Osteoblast (primary cell): ENCODE measurements at places on chromosomes 7 and 10. TPM values are rescaled to one million over a fixed set of nuclear protein-coding genes. Genes with fewer than 3 reads are reported as not detected.

Gene TUBB8
- not detected in 2 replicates for total RNA-seq

Gene TLX1
- total RNA-seq: not detected in 2 replicates

Gene PCLO
- under 0.01 and 0.36 TPM in 2 replicates for total RNA-seq

Gene GSDME
- total RNA-seq: 42.3 and 44.5 TPM in 2 replicates

Gene GDF10
- total RNA-seq: under 0.01 TPM in 2 replicates

Gene COL28A1
- 0.29 and 0.36 TPM in 2 replicates for total RNA-seq

Gene PNLIP
- total RNA-seq: not detected in 2 replicates

Gene LIPJ
- under 0.01 TPM in 2 replicates for total RNA-seq

GRCh38 chr10:35552650-35553342 lies 52.3 kb upstream of the GJD4 start:
- DNase-seq: no peak

DNA sequence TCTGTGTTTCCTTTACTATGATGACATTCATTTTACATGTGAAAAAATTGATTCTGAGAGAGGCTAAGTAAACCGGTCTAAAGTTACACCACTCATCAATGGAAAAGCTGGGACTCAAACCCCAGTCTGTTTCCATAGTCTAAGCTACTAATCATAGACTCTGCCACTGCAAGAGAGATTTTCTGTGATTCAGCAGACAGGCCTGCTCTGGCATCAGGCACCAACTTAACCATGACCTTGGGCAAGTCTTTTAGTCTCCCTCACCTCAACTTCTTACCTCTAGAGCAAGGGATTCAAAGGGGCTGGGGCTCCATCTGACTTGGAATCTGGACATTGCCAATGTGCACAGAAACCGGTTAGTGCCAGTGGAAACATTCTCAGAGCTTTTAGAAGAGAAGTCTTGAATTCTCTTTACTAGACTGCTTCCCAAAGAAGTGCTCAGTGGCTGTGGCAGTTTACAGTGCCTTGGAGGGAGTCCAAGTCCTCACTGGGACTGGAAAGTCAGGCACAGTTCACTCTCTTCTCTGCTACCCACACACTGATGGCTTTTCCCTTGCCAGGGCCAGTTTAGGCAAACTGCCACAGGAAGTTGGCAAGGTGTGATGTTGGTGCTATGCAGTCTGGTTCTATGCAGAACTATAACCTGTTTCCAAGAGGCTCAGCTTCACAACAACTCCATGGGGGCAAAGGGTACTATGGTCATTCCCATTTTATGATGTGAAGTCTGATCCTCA lies 4.5 kb upstream of the BLNK start:
- DNase-seq: no peak

GRCh38 chr10:67200913-67201564 lies 275.2 kb downstream of the LRRTM3 start:
- no peak for DNase-seq

GRCh38 chr7:152148706-152149105 lies 123.2 kb downstream of the GALNT11 start:
- no peak for DNase-seq

GRCh38 chr7:82362129-82362706 lies 81.4 kb downstream of the CACNA2D1 start:
- no peak for DNase-seq

GRCh38 chr7:2084331-2084730 lies 148.4 kb downstream of the MAD1L1 start:
- DNase-seq: no peak

DNA sequence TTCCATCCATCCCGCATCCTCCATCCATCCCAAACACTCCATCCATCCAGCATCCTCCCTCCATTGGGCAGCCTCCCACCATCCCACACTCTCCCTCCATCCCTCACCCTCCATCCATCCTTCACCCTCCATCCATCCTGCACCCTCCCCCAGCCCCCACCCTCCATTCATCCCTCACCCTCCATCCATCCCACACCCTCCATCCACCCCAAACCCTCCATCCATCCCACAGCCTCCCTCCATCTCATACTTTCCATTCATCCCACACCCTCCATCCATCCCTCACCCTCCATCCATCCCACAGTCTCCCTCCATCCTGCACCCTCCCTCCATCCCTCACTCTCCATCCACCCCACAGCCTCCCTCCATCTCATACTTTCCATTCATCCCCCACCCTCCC lies 60.4 kb downstream of the FOXI2 start:
- DNase-seq: no peak

DNA sequence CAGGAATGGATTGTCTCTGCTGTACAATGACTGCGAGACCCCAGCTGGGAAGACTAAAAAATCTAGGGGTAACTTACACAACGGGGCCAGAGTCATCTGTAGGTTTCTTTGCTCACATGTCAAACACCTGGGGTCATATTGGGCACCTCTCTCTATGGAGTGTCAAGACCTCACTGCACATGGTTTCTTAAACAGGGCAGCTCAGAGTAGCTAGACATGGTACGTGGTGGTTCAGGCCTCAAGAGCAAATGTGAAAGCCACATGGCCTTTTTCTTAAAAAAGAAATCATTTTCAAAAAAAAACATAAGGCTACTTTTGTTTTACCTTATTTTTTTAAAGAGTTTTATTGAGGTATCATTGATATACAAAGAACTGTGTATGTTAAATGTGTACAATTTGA lies 162.2 kb upstream of the ITGB1 start:
- DNase-seq: no peak

DNA sequence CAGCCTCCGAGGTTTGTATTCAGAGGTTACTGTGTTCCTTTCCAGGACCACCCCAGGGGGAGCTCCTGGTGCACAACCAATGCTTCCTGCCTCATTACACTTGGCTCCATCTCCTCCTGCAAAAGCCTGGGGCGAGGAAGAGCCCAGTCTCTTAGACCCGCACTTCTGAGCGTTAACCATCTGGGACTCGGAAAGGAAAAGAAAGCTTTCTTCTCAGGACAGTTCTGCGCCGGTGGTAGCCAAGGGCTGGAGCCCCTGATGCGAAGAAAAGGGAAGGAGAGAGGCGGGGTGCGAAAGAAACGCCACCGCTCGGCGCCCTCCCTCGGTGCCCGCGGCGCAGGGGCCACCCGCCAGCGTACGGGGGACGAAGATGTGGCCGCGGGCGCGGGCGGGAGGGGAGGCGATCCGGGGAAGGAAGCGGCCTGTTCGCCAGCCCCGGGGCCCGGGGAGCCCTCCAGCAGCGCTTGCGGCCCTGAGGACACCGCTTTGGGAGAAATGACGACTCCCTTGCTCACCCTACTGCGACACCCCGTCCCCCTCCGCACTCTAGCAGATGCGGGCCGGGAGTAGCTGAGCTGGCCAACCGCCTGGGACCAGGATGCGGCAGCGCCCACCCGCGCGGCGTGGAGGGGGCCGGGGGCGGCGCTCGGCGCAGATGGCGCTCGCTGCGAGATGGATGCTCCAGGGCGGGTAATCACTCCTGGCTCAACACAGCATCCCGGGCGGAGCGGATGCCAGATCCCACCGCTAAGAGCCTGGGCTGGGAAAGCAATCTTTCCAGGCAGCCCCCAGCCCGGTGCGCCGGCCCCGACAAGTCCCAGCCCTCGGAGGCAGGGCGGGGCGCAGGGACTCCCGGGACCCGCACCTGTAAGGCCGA lies 1.3 kb downstream of the NRCAM start:
- peak; percentile 85 for DNase-seq

DNA sequence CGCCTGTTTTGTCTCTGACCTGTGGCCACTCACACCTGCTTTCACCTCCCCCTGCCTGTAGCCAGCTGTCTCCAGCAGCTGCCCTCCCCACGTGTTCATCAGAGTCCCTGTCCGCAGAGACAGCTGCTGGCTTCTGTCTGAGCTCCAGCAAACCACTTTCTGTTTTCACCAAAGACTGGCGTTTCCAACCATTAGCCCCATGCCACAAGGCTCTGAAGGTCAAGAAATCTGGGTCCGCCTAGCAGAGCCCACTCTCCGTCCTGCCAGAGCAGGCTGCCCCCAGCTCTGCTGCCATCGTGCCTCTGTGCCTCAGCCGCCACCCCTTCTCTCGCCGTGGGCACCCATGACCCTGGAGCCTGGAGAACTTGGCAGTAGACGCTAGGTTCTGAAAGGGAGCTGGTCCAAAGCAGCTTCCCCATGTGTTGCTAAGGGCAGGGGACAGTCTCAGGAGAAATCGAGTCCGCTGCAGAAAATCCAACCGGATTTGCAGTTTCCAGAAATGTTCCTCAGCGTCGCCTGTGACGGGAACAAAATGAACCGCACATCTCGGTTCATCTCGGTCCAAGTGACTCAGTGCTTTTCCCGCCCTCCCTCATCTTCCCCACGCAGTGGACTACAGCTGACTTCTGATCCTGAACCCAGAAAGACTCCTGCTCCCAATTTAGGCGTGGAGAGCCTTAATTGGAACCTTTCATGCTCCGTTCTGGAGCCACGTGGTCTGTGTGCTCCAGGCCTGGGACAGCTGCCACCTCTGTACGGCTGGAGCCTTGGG lies 28.0 kb downstream of the TMEM120A start:
- peak; percentile 89 for DNase-seq
